ENCODE measurements at places on chromosomes 11 and 22.

DNA sequence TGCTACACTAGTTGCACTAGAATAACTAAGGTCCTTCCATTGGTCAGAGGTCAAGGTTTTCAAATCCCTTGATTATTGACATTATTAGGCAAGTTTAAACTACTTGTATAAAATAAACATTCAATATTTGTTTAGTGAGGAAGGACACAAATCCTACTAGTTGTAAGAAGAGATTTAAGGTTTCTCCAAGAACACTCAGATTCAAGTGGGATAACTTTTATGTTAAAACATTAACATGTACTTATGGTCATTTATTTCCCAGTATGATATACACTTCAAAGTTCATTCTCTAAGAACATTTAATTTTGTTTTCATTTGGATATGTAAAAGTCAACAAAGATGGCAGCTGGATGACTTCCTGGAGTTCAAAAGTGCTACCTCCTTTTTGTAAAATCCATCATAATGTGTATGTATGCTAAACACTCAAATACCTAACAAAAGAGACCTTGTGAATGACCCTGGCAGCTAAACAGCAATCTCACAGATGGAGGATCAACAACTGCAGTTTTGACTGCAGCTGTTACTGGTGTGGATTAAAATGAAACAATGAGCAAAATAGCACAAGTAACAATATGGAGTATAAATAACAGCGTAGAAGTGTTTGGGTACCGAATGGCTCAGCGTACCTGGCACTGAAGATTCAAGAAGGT is 1.5 kb downstream of the CCDC90B start:
- no peak for DNase-seq

GRCh38 chr11:125085301-125086081 is 22.4 kb downstream of the SLC37A2 start:
- no peak for DNase-seq

DNA sequence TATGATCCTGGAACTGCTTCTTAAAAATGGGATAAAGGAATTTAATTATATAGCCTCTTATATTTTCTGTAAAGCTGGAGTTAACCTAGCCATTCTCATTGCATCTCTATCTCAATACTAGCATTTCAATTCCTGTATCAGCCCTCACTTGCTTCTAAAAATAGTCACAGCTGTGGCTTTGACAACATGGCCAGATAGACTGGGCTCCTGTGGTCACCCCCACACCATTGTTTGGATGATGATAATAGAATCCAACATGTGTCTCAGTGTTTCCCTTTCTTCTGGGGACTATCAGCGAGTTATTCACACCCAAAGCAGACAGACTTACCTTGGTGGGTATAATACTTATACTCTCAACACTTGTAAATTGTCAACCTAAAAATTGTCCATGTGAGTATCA is 6.9 kb downstream of the VWA5A start:
- no peak for DNase-seq

DNA sequence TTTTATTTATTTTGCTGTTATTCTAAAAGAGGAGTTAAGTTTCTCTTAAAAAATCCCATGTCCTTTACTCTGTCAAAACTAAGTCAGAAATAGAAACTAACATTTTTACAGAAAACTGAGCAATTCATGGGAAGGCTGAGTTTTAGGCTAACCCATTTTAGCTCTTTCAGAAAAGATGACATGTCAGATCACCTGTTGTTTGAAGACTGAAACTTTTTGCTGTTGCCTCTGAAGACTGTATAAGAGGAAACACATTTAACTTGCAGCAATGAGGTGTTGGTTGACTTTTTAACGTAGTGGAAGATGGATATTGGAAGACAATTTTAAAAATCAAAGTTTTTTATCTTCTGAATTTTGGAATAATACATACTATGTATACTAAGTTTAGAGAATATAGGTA is 115.4 kb downstream of the METTL15 start:
- no peak for DNase-seq

- DNase-seq = no peak
Measured at GRCh38 chr11:134046681-134047449, 22.0 kb upstream of the JAM3 start.

- DNase-seq = peak; percentile 84
Measured at GRCh38 chr11:6618117-6619003, 862 bp downstream of the TPP1 start.

DNA sequence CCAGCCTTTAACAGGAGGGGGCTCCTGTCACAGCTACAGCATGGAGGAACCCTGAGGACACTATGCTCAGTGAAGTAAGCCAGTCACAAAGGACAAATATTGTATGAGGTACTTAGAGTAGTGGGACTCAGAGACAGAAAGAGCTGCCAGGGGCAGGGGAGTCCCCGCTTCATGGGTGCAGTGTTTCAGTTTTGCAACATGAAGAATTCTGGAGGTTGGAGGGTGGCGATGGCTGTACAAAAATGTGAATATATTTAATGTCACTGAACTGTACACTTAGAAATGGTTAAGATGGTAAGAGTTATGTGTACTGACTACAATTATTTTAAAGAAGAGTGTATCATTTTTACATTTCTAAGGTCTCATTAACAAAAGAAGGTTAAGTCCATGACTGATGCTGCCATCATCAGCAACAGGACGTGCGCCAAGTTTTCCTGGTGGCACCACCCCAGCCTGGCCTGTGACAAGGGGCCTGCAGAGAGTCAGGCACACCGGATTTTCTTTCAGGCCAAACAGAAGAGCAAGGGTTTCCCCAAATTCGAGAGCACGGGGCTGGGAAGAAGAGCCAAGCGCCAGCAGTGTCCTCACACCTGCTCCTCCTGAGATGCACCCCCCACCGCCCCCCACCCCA is 22.1 kb downstream of the YPEL1 start:
- no peak for DNase-seq
